Stimulated activated naive CD8-positive, alpha-beta T cell treated with anti-CD3 and anti-CD28 coated beads, Interleukin-15, Interleukin-2, amounts not matched to agents 100 U/mL and 50 U/mL, for 24 hours (primary cell): ENCODE measurements at places on chromosomes 7 and 10.

- DNase-seq, result no peak
These were observed 199.2 kb downstream of the SLC25A13 start for GRCh38 chr7:96122746-96123145.

DNA sequence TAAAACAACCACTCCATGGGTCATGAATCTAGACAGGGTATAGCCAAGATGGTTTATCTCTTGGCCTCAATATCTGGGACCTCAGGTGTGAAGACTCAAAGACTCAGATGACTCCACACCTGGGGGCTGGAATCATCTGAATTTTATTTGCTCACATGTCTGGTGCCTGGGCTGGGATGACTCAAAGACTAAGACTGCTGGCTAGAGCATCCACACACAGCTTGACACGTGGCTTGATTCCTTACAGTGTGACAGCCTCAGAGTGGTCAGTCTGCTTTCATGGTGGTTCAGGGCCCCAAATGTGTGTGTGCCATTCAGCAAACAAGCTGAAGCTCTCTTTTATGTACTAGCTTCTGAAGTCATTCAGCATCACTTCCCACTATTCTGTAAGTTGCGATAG lies 333.7 kb downstream of the RNLS start:
- no peak for DNase-seq

DNA sequence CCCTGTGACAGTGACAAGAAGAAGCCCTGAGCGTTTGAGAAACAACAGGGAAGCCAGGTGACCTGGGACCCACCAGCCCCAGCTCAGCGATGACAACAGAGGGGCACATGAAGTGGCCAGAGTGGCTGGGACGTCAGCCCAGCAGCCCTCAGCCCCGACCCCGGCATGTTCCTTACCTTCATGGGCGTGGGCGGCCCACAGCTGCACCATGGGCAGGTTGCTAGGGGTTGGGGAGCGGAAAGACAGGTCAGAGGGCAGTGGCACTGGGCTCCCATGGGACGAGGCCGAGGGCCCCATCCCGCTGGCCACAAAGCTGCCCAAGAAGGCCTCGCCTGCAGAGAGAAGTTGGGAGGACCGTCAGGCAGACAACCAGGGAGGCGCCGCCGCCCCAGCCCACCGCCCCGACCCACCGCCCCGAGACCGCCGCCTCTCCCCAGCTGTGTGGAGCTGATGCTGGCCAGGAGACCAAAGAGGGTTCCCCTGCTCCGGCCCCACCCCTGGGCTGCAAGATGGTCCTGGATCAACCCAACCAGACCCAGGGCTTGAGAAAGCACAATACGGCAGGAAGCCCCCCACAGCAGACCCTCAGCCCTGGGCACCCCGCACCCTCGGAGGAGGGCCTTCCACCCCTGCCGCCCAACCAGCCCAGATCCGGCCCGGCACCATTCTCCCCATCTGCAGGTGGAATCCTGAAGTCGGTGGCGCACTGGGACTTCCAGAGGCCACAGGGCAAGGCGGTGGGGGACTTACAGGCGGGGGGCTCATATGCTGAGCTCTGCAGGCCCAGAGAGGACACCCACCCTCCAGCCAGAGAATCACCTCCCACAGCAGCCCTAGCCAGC lies 29.1 kb downstream of the TNRC18 start:
- no peak for DNase-seq

GRCh38 chr10:33244354-33244967 lies 90.0 kb downstream of the NRP1 start:
- DNase-seq, result no peak

DNA sequence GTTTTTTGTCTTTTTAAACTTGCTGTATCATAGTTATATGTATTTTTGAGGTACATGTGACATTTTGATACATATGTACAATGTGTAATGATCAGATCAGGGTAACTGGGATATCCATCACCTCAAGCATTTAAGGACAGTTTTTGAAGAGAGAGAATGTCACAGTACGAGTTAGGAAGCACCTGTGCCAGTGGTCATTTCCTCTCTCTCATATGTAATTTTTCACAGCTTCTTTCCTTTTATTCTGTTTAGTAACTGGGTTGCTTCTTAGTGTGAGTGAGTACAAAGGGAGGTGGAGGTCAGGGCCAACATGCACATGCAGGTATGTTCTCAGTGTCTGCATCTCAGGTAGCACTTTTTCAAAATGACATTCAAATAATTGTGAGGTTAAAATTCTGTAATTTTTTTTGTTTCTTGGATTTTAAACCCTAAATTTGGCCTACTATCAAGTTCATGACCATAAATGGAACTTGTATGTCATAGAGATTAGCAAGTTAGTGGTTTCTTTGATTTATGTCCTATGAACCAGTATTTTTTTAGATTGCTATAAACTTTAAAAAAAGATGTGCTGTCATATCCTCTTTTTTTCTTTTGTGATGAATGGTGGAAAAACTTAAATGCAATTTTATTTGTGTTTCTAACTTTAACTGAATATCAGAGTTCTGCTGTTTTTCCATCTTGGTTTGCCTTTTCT lies 42.7 kb downstream of the SNX10 start:
- no peak for DNase-seq

GRCh38 chr10:60892571-60892970 lies 51.4 kb downstream of the RHOBTB1 start:
- no peak for DNase-seq

- no peak for DNase-seq
These were observed 32.3 kb upstream of the PALS2 start for GRCh38 chr7:24540956-24541355.

- no peak for DNase-seq
These were observed 64.8 kb downstream of the MRC1 start for GRCh38 chr10:17873946-17874345.

DNA sequence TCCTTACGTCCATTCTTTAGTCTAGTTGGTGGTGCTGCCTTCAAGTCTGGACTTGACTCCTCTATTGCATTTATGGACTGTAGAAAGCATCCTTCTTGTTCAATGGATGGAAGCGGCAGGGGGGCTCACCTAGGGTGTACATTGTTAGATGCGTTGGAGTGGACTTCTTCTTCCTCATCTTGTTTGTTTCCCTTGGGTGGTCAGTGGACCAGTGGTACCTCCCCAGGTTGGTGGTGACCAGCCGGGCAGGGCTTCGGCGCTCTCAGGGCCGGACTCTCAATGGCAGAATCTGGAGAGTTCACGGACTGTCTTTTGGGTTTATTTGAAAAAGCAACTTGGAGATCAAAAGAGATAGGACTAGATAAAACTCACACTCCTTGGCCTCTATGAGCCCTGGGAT lies 6.2 kb upstream of the BTBD16 start:
- no peak for DNase-seq

DNA sequence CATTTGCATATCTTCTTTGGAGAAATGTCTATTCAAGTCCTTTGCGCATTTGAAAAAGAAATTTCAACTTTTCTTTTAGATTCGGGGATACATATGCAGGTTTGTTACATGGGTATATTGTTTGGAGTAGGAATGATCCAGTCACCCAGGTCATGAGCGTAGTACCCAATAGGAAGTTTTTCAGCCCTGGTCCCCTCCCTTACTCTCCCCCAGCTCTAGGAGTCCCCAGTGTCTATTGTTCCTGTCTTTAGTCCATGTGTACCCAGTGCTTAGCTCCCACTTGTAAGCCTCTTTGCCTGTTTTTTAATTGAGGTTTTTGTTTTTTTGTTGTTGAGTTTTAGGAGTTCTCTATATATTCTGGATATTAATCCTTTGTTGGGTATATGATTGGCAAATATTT lies 63.3 kb downstream of the SND1 start:
- DNase-seq, result no peak

DNA sequence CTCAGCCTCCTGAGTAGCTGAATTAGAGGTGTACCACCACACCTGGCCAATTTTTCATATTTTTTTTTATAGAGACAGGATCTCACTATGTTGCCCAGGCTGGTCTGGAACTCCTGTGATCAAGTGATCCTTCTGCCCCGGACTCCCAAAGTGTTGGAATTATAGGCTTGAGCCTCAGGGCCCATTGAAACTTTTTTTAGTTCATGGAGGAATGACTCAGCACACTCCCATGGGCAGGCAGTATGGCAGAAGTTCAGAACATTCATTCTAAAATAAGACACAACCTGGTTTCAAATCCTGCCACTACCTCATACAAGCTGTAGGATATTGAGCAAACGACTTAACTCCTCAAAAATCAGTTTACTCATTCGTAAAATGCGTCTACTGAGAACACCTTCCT lies 320.4 kb upstream of the SP8 start:
- no peak for DNase-seq

DNA sequence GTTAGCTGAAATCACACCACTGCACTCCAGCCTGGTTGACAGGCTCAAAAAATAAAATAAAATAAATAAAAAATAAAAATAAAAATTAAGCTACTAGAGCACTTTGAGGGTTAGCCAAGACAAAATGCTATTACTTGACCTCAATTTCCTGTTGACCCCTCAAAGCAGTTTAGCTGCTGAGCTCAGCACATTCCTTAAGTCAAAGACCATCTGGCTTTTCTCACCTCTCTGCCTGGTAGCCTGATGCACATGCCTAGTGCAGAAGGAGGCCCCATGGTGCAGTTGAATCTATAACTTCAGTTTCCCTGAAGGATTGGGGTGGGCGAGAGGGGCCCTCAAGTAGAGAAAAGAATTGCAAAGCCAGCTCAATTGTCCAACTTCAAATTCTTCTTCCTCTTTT lies 211.1 kb upstream of the GALNT17 start:
- no peak for DNase-seq

DNA sequence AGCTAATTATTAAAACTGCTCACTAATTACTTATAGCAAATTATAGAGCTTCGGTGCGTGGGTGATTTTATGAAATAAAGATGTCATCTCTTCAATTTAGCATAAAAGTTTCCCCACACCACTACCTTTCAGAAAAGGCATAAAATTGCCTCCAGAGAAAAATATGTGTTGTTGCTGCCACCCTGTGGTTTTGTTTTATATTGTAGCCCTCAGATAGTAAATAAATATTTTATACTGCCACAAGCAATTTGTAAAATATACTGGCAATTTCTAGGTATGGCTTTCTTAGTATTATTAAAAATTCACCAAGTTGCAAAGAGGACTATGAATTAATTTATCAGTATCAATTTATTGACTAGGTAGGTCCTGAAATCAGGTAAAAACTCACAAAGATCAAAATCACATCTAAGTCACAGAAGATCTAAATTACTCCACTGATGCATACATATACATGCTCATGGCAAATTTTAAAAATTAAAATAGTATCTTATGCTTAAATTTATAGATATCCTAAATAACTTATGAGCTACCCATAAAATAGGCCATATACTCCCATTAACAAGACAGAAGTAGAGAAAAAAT lies 26.5 kb downstream of the ASNS start:
- no peak for DNase-seq

- no peak for DNase-seq
These were observed 28.0 kb downstream of the MICU1 start for GRCh38 chr10:72597897-72598296.

GRCh38 chr7:45625067-45625466 lies 50.9 kb downstream of the ADCY1 start:
- DNase-seq, result no peak

GRCh38 chr7:34904987-34905386 lies 132.3 kb downstream of the DPY19L1 start:
- no peak for DNase-seq

GRCh38 chr10:63629363-63630084 lies 108.3 kb downstream of the REEP3 start:
- peak; percentile 86 for DNase-seq

DNA sequence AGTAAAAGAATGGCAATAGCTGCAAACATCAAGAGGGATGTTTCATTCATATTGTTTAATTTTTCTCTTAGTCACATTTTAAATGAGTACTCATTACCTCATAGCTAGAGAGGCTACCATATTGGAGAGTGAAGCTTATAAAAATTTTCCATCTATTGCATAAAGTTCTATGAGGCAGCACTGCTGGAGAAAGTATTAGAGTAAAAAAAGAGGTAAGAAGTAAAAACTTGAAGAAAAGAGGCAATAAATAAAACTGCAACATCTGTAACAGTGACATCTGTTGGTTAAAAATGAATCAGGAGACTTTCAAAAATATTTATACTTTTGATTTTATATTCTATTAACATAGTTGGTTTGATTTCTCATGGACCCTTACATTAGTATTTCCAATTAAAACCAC lies 284.5 kb upstream of the SEMA3D start:
- DNase-seq, result no peak

DNA sequence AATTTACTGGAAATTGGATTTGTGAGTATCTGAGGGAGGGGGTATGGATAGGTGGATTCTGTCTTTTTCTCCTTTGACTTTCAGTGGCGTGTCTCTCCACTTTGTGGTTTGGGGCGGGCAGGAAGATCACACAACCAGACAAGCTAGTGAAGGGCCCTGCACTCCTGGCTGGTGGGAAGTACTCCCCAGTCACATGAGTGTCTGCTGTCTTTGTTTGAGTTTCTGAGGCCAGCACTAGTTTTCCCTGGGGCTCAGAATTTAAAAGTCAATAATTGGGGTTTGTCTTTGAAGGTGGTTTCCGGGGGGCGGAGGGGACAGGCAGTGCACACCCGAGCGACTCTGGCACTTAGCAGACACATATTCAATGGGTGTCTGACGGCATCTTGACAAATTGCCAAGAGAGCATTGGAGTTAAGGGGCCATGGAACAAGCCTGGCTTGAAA lies 120.1 kb downstream of the WDFY4 start:
- no peak for DNase-seq

DNA sequence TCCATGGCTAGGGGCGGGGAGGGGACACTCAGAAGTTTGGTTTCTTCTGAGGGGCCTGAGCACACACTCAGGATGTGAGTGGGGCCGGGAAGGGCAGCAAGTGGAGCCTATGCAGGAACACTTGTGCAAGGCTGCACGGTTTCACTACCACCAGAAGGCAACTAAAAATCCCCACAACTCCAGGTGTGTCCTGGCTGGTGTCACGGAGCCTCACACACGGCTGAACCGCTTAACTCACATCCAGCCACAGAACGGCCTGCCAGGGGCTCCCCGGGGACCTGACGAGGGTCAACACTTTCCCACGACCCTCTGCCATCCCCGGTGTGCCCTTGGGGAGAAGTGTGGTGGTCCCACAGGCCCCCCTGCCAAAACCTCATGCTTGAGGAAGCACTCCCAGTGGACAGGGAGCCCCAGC lies 173.9 kb downstream of the ELFN1 start:
- no peak for DNase-seq

DNA sequence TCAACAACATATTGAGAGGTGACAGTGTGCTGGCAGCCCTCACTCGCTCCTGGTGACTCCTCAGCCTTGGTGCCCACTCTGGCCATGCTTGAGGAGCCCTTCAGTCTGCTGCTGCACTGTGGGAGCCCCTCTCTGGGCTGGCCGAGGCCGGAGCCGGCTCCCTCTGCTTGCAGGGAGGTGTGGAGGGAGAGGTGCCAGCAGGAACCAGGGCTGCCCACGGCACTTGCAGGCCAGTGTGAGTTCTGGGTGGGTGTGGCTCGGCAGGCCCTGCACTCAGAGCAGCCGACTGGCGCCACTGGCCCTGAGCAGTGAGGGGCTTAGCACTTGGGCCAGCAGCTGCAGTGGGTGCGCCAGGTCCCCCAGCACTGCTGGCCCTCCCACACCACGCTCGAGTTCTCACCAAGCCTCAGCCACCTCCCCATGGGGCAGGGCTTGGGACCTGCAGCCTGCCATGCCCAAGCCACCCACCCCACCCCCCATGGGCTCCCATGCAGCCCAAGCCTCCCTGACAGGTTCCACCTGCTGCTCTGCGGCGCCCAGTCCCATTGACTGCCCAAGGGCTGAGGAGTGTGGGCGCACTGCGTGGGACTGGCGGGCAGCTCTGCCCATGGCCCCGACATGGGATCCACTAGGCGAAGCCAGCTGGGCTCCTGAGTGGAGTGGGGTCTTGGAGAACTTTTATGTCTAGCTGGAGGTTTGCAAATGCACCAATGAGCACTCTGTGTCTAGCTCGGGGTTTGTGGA lies 377.1 kb upstream of the ANKRD30A start:
- DNase-seq, result no peak

- peak; percentile 67 for DNase-seq
These were observed at the start of gene URGCP for GRCh38 chr7:43906331-43907010. URGCP (minus strand) TSS chr7:43906596; CDS start chr7:43906575, 21 bp downstream.

- DNase-seq, result no peak
These were observed 91.6 kb upstream of the KMT2E start for GRCh38 chr7:104922182-104923009.
